Uterus (tissue), 4 donors: ENCODE measurements at places on chromosomes 6 and 20. TPM values are rescaled to one million over a fixed set of nuclear protein-coding genes. Genes with fewer than 3 reads are reported as not detected.
A peak's percentile ranks its signal among the peaks of the same experiment; 100 is the strongest.

- no peak for DNase-seq
Observed at GRCh38 chr6:112501705-112502104, 154.6 kb downstream of the RFPL4B start.

CENPW gene
- 12.2 TPM for total RNA-seq

- DNase-seq: peak; percentile 56
Observed at GRCh38 chr20:32448306-32449056, 90.3 kb downstream of the ASXL1 start.

C6orf15 gene
- total RNA-seq: 0.35 TPM

MUCL3 gene
- not detected for total RNA-seq

DNA sequence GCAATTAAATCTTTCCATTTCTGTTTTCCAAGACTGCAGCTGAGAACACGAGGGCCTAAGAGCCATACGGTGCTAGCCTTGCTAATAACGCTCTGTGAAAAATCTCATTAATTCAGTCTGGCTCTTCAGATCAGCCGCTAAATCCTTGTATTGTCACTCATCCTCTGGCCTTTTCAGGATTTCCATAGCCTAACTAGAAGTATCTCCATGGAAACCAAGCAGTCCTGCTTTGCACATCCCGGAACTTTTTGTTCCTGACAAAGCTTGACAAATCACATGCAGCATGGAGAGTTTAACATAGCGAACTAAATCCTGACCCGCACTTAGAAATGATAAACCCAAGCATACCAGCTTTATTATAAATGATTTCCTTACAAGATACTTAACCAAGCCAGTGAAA, 383.7 kb downstream of the CD83 start:
- DNase-seq: no peak

DNA sequence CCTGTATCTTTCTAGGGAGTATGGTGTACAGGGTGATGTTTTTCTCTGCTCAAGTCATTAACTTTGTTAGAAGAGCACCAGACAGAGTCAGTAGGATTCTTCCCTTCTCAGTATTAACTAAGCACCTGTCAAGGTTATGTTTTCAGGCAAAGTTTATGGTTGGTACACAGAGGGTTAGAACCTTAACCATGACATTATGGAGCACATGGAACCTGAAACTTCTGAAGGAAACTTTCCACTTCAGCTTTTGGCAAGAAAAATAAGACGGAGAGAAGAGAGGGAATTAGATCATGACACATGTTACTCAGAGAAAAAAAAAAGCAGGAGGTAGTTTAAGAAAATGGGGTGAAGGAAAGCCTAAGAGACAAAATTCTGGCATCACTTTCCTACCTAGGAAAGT, 112.9 kb upstream of the PDE7B start:
- DNase-seq: no peak

PGC gene
- total RNA-seq: not detected

GRCh38 chr6:2715737-2716136, 35.0 kb downstream of the MYLK4 start:
- no peak for DNase-seq

DNA sequence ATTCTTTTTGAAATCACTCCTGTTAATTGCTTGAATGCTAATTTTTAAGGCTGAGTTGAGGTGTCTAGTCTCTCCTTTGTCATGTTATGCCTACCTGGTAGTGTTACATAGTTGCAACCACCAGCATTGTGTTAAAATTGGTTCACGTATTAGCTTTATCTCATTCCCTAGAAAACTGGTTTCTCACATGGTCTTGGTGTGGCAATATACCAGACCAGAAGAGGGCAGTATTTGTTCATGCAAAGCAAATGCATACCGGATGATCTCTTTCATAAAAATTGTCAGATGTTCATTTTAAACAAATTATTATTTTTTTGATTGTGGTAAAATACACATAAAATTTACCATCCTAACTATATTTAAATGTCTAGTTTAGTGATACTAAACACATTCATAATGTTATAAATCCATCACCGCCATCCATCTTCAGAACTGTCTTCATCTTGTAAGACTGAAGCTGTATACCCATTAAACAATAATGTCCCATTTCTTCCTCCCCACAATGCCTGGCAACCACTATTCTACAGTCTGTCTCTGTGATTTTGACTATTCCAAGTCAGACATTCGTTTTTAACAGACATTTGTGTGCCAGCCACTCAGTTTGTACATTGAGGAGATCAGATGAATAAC, 92.8 kb downstream of the ATRN start:
- DNase-seq: no peak

GRCh38 chr6:816510-817084, 123.7 kb upstream of the EXOC2 start:
- DNase-seq: no peak

- peak; percentile 33 for DNase-seq
Observed at GRCh38 chr20:35663516-35664465, 909 bp downstream of the CPNE1 start.

DNA sequence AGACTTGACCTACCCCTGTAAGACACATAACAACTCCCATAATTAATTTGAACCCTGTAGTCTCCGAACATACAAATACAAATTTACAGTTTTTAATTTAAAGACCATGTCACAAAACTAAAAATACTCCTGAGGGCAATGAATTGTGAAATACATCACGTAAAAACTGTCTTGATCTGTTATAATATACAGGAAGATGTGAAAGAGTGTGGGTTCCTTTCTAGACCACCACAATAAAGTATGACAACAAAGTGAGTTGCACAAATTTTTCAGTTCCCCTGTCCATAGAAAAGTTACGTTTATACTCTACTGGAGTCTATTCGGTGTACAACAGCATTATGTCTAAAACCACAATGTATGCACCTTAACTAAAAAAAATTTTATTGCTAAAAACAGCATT, 11.0 kb upstream of the BLOC1S5 start:
- no peak for DNase-seq

IRF4 gene
- 2.0 TPM for total RNA-seq

DNA sequence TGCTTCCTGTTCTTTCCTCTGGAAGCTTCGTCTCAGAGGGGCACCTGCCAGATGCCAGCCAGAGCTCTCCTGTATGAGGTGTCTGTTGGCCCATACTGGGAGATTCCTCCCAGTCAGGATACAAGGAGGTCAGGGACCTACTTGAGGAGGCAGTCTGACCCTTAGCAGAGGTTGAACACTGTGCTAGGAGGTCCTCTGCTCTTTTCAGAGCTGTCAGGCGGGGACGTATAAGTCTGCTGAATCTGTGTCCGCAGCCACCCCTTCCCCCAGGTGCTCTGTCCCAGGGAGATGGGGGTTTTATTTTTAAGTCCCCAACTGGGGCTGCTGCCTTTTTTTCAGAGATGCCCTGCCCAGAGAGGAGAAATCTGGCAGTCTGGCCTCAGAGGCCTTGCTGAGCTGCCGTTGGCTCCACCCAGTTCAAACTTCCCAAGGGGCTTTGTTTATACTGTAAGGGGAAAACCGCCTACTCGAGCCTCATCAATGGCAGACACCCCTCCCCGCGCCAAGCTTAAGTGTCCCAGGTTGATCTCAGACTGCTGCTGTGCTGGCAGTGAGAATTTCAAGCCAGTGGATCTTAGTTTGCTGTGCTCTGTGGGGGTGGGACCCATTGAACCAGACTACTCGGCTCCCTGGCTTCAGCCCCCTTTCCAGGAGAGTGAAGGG, 326.7 kb downstream of the BCKDHB start:
- no peak for DNase-seq

GRCh38 chr20:62791301-62792181, 4.7 kb upstream of the MRGBP start:
- DNase-seq: peak; percentile 82

- DNase-seq: peak; percentile 68
Observed at GRCh38 chr20:49724408-49725223, 10.9 kb upstream of the B4GALT5 start.

TGM3 gene
- not detected for total RNA-seq

SPATA2 gene
- 2.6 TPM for total RNA-seq

VGLL2 gene
- total RNA-seq: not detected

DNA sequence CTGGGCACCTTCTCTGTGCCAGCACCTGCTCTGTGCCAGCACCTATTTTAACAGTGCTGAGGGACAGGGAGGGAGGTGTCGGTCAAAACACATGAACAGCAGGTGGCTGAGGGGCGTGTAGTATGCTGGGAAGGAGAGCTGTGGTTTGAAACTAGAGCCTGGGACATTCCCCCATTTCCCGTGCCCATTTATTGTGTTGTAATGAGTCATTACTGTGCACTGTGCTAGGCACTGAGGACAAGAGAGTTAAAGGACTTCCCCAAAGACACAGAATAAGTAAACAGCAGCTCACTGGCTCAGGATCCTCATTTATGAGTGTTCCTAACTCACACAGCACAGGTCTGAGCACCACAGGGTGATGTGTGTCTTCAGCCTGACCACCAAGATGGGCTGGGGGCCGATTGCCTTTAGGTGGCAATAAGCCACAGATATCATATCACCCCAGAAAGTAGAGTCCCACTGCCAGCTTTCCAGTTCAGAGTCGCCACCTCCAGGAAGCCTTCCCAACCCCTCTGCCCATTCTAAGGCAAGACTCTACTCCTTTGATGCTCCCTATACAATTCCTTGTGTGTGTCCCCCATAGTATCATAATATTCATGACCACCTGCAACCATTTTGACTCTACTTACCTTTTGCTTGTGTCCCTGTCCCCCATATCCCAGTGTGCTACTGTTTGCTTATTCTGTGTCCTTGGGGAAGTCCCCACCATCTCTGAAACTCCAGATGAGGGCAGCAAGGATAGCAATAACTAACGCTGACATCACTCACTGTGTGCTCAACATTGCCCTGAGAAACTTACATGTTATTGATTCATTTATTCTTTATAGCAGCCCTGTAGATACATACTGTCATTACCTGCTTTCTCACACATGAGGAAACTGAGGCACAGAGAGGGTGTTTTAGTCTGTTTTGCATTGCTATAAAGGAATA, 87.3 kb downstream of the TOX2 start:
- DNase-seq: no peak

- DNase-seq: no peak
Observed at GRCh38 chr6:37343248-37343647, 10.5 kb upstream of the RNF8 start.

TBC1D32 gene
- total RNA-seq: 10.5 TPM

ZNF391 gene
- 5.9 TPM for total RNA-seq

- DNase-seq: no peak
Observed at GRCh38 chr6:157879873-157880254, 56.8 kb downstream of the SNX9 start.

BEND3 gene
- total RNA-seq: 9.1 TPM

- DNase-seq: no peak
Observed at GRCh38 chr20:1397710-1398109, 4.9 kb upstream of the FKBP1A start.

CUL7 gene
- 6.4 TPM for total RNA-seq

- no peak for DNase-seq
Observed at GRCh38 chr6:30450548-30450908, 38.8 kb upstream of the HLA-E start.

JAG1 gene
- 91.7 TPM for total RNA-seq

GRCh38 chr6:168209420-168209819, 110.2 kb downstream of the DACT2 start:
- no peak for DNase-seq

DNA sequence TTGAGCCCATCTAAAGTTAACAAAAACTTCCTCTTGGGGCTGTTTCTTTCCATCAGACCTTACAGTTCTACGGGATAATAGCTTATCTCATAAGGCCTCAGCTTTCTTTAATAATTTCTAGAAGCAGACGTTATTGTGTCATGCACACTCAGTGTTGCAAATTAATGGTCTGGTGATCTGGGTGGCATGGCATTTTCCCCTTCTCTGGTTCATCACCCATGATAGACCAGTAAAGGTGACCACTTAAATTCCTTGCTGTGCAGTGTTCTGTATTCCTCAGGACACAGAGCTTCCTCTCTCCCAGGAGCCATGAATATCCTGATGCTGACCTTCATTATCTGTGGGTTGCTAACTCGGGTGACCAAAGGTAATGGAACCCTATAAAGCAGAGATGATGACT, at the start of gene DEFB125:
Gene DEFB125 (plus strand): TSS at position 272 of the 400 bp plus-strand sequence. CDS start 38 bp downstream, at position 310.
- no peak for DNase-seq

- DNase-seq: no peak
Observed at GRCh38 chr6:143339223-143339622, 111.3 kb downstream of the ADAT2 start.

DNA sequence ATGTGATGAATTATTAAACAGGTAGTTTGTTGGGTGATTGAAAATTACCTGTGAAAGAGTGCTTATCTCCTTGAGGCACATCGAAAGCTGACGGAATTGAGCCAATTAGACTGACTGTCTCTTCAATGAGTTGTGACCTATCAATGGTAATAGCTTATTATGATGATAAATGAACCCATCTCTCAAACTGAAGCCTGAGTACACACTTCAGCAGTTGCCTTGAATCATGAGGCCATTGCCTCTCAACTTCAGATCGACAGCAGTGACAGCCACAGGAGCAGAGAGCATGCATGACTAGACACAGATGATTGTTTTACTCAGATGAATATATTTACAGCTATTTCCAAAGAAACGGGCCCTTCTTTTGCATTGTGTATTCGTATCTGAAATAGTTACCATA, 323.9 kb downstream of the LAMA2 start:
- no peak for DNase-seq

DYNLT1 gene
- total RNA-seq: 118 TPM

DNA sequence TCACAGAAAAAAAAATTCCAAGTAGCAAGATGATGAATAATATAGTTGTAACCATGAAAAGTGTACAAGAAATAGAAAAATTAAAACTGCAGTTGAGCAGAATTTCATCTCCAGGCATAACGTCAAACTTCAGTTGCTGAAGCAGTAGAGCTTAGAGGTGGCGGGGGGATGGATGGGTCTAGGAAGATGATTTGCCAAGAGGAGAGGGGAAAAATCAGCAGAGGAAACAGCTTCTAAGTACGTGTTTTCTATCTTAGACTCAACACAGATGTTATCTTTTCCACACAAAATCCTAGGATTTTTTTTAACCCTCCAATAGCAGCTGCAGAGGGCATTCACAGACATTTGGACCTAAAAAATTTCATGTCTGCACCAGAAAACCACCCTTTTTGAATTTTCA, 136.0 kb downstream of the OPN5 start:
- no peak for DNase-seq

- DNase-seq: no peak
Observed at GRCh38 chr20:53643031-53643832, 49.6 kb upstream of the ZNF217 start.

- no peak for DNase-seq
Observed at GRCh38 chr6:15065261-15065989, 180.4 kb upstream of the JARID2 start.

MAPK13 gene
- 2.6 TPM for total RNA-seq

FILIP1 gene
- total RNA-seq: 23.1 TPM

TXLNB gene
- 2.1 TPM for total RNA-seq

DNA sequence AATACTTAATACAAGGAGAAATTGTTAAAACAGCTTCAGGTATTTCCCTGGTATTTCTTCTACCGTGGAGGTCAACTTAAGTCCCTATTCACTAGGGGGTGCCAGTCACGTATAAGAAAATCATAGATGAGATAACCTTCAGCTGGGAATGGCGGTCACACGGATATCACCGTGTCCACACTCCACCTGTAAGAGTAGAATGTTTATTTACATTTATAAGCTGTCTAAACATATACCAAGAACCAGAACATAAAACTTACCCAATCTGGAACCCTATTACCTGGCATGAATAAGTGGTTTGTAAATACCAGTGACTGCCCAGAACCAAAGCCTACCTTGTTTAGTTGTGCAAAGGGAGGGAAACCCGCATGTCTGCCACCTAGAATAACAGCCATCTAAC, 1.9 kb upstream of the ELOVL4 start:
- DNase-seq: no peak

AVP gene
- not detected for total RNA-seq

- no peak for DNase-seq
Observed at GRCh38 chr20:51272401-51272800, 249.5 kb upstream of the KCNG1 start.

- DNase-seq: no peak
Observed at GRCh38 chr20:63232235-63233060, 3.3 kb upstream of the BIRC7 start.

GRIK2 gene
- not detected for total RNA-seq

- peak; percentile 74 for DNase-seq
Observed at GRCh38 chr6:5025911-5026819, 22.3 kb upstream of the RPP40 start.
